Activated naive CD4-positive, alpha-beta T cell treated with Interleukin-2 at 50 U/mL for 16 hours (primary cell): ENCODE measurements at places on chromosomes 11 and 22.

DNA sequence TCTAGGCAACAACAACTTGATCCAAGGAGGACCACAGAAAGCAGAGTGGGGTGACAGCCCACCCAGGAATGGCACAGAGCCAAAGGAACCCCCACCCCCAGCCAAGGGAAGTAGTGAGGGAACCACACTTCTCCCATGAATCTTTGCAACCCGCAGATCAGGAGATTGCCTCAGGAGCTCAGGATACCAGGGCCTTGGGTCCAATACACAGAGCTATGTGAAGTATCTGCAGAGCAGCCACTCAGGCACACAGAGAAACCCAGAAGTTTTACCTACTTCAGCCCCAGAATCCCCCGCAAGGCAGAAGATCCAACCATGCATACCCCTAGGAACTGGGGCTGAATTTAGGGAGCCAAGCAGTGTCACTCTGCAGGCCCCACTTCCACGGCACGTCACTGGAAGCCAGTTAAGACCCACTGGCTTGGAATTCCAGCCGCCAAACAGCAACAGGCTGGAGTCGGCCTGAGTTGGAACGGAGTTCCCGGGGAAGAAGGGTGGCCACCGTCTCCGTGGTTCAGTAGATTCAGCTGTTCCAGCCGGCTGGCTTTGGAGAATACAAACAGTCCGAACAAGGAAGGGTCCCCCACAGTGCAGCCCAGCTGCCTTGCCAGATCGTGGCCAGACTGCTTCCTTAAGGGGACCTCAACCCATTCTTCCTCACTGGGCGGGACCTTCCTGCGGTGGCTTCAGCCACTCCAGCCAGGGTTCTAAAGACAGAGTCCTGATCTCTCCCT is 174.1 kb downstream of the TTC28 start:
- no peak for DNase-seq

DNA sequence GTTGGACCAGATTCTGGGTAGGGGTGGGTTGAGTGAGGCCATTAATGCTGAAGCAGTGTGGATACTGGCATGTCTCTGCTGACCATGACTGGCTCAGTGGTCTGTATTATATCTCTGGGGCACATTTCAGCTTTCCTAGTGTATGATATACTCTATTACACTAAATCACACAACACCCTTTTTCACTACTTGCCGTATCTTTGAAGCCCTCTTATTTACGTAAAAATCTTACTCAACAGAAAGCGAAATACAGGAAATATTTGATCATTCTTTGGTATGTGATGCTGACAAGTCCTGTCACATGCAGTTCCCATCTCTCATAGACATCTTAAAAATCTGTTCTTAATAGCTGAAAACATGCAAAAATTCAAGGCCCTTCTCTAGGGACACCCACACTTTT is 40.3 kb downstream of the OR5B17 start:
- no peak for DNase-seq

GRCh38 chr11:31714840-31715239 is 96.3 kb downstream of the PAX6 start:
- no peak for DNase-seq

DNA sequence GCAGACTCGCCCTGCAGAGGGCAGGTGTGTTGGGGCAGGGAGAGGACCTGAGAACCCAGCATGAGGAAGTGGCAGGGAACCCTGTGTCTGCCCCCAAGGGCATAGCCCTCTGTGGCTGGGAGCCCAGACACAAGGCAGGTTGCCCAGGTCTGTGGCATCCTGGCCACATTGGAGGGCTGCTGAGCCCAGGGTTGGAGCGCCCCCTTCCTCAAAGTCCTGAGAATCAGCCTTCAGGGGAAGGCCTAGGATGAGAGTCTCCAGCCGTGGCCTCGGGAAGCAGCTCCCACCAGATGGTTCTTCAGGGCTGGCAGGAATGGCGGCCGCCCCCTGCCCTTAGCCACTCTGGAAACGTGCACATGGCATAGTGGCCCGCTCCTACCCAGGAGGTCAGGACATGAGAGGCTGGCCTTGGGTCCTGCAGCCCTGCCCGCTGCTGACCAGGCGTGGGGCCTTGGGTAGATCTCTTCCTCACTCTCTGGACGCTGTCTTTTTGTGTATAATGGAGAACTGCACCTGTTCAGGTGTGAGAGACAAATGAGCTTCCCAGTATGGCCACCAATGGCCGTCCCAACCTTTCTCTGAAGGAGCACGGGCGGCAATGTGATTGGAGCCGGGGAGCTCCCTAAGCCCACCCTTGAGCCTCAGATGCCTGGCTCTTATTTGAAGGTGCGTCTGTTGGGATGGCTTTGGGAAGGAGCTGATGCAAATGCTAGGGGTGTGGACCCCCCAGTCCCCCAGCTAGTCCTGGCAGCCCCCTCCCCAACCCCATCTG is 4.6 kb upstream of the CDC42BPG start:
- DNase-seq = no peak

- peak; percentile 8 for DNase-seq
These were observed 4.9 kb upstream of the TCN2 start for GRCh38 chr22:30602049-30602448.

DNA sequence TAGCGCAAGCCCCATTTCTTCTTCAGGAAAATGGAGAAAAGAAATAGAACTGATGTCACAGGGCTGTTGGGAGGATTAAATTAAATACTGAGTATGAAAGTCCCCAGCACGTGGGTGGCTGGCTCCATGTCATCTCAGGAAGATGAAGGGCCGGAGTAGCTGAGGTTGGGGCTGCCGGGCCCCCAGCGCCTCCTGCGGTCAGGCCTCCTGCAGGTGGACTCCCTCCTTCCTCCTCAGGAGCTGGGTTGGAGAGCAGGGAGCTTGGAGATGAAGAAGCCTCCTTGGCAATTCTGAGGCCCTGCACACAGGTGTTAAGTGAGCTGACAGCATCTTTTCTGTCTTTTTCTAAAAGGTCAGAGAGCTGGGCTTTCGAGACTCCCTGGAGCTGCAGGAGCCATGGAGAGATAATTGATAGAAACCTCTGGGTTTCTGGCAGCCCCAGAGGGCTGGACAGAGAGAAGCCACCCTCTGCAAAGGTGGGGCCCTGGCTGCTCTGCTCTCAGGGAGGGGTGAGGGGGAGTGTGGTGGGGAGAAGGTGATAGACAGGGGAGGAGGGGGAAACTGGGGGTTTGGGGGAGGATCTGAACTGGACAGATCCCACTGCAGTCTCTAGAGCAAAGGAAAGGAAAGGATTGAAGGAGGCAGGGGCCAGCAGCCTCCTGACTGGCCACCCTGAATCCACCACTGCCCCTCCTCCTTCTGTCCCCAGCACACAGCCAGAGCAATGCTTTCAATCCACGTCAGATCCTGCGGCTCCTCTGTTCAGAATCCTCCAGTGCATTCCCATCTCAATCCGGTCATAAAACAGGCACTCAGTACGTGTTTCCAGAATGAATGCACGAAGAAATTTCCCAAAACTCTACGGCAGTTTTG is 210.8 kb downstream of the CEP164 start:
- DNase-seq = no peak

- DNase-seq = no peak
These were observed 42.2 kb downstream of the P4HA3 start for GRCh38 chr11:74269161-74269811.

- no peak for DNase-seq
These were observed 6.2 kb upstream of the MAPK1 start for GRCh38 chr22:21873619-21874018.

DNA sequence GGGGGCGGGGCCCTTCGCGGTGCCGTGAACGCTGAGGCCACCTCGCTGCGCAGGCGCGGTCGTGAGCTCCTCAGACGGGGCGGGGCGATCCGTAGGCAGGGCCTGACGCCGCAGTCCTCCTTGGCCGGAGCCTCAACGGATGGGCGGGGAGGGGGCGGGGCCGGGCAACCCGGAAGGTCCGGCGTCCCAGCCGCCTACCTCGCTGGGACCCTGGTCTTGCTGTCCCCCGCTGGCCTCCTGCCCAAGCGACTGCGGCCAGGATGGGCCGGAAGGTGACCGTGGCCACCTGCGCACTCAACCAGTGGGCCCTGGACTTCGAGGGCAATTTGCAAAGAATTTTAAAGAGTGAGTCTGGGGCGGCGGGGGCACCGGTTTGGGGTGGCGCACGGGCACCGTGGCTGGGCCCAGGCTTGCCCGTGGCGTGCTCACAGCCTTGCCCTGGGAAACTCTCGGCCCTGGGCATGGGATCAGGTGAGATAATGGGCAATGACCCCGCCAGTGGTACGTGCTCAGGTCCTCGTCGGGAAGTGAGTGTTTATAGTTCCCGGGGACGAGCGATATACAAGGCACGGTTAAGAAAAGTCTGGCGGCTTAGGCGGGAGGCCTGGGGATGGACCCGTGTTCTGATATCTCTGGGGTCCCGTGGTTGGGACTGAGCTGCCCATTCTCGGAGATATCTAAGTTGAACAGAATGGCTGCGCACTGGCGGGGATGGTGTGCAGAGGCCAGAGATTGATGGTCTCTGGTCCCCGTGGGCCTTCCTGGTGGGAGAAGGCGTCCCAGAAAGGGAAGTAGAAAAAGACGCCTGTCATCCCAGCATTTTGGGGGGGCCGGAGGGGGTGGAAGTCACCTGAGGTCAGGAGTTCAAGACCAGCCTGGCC is at the start of gene NADSYN1:
Gene NADSYN1 (plus strand): TSS at position 167 of the 881 bp plus-strand sequence. CDS start 94 bp downstream, at position 261.
- peak; percentile 96 for DNase-seq

- DNase-seq = no peak
These were observed 100.7 kb downstream of the MAML2 start for GRCh38 chr11:96242191-96242847.

- DNase-seq = no peak
These were observed 108.0 kb upstream of the ALX4 start for GRCh38 chr11:44417731-44418455.

- DNase-seq = no peak
These were observed 202.8 kb upstream of the MTNR1B start for GRCh38 chr11:92766698-92767097.

DNA sequence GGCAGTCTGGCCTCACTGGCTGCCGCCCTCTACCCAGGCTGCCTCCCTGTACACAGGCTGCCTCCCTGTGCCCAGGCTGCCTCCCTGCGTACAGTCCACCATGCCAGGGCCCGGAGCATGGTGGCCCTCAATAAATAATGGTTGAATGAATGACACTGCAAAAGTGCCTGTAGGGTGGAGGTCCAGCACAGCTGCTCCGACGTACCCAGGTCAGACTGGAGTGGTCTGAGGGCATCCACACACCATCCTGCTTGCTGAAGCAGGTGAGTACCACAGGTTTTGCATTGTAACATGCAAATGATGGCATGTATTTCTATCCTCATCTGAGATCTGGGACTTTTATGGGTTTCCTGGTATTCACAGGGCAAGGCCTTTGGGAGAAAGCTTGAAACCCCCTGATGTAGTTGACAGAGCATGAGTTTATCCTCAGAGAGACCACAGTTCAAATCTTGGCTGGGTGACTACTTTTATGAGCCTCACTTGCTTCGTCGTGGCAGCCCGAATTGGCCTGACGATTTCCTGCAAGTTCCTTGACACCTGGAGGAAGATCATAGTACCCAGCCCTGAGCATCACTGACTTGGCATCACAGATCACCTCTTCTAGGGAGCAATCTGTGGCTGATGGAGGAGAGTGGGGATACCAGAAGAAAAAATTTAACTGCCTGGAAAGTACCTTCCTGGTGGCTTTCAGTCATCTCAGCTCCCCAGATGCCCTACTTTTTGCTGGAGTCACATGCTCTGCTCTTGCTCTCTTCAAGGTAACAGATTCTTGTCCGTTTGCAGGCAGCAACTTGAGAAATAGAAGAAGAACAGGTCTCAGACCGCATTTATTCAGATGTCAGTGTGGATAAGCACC is 16.0 kb upstream of the CYB5R3 start:
- DNase-seq = no peak

- DNase-seq = no peak
These were observed 166.4 kb downstream of the KIRREL3 start for GRCh38 chr11:126834149-126834548.

DNA sequence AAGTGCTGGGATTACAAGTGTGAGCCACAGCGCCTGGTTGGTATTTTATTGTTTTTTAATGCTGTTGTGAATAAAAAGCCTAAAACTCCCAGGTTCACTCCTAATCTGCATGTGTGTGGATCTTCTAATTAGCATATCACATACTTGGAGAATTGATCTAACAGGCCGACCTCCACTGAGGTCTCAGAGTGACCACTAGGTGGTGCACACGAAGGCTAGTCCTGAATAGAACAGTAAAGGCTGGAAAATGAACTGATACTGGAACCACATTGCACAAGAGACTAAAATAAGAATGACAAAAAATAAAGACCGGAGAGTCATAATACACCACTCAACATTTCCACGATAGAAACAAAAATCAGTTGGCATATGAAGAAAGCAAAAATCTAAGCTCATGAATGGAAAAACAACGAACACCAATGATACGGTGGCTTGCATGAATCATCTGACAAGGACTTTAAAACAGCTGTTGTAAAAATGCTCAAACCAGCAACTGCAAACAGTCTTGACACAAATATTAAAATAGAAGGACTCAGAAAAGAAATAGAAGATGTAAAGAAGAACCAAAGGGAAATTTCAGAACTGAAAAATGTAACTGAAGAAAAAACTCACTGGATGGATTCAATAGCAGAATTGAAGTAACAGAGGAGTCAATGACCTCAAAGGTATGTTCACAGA is 19.2 kb downstream of the PIM3 start:
- DNase-seq = peak; percentile 57

- no peak for DNase-seq
These were observed 132.2 kb upstream of the NECTIN1 start for GRCh38 chr11:119861160-119861559.

DNA sequence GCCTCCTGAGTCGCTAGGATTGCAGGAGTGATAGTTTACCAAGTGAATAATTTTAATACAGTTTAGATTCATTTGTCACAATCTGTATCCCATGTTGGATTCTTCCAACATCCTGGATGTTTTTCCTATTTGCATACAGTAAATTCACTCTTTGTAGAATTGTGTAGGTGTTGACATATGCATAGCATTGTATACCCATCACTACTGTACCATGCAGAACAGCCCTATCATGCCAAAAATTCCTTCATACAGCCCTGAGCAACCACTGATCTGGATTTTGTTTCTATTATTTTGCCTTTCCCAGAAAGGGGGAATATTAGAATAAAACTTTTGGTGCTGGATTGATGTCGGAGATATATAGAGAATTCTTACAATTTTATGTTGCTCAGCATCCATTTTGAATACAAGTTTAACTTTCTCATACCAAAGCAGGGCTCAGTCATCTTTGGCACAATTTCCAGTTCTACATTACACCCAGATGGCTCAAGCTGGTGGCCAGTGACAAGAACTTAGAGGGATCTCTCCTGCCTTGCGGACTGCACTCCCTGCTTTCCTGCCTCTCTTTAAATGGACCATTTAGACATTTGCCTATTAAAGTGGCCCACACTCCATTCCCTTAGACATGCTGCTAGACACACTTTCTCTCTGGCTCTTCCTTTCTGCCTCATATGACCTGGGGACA is 45.4 kb upstream of the CFAP300 start:
- DNase-seq = no peak

DNA sequence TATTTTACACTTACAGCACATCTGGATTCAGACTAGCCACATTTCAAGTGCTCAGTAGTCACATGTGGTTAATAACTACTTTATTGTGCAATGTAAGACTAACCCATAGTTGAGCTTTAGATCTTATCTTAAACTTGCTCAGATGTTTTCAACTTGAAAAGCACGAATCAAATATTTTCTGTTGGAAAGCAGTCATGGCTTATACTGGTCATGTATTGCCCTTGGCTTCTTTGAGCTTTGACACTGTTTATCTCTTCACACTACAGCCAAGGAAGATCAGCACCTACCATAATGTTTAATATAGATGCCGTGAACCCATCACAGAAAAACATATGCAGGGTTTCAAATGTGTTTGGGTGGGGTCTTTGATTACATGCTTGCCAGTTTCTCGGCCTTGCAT is 4.4 kb downstream of the RBX1 start:
- no peak for DNase-seq
